ENCODE measurements at places on chromosomes 7 and 10.

GRCh38 chr7:71801976-71802375 is 610.2 kb downstream of the CALN1 start:
- no peak for DNase-seq

GRCh38 chr10:76523246-76523645 is 1091.8 kb downstream of the LRMDA start:
- no peak for DNase-seq

- DNase-seq: no peak
Measured at GRCh38 chr10:90937645-90938258, 16.9 kb upstream of the ANKRD1 start.

DNA sequence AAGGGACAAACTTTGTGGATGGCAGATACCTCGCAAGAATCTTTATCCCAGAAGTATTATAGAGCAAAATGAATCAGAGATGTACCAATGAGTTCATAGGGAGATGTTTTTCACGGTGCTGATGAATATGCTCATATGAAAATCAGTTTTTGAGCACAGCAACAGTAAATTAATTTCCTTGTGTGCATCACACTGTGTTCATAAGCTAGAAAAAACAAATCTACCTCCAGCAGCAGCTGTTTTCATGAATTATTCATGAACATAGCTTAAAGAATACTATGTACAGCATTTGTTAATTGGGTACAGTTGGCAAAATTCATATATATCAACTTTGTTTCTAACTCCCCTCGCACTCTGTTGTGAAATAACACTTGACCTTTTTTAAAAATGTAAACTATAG is 809.8 kb downstream of the GRM8 start:
- DNase-seq: no peak

- DNase-seq: no peak
Measured at GRCh38 chr10:103184615-103185014, 8.5 kb downstream of the NT5C2 start.

- no peak for DNase-seq
Measured at GRCh38 chr10:97128516-97129154, 57.1 kb downstream of the SLIT1 start.

DNA sequence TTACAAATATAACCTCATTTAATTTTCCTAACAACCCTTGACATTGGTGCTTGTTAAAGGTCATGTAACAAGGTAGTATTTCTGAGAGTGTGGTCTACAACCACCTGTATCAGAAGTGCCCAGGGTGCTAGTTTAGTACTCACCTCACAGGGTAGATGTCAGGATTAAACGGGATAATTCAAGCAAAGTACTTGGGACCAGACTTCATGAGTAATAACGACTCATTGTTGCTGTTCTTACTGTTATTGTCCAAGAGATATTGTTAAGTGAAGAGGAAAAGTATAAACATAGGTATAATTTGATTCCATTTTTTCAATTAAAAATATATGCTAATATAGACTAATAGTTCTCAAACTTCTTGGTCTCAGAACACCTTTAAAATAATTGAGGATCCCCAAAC is 179.3 kb downstream of the WNT2 start:
- no peak for DNase-seq

GRCh38 chr10:88048312-88048711 is 184.9 kb downstream of the PTEN start:
- no peak for DNase-seq

- no peak for DNase-seq
Measured at GRCh38 chr10:72688208-72688651, 3.7 kb upstream of the MCU start.

DNA sequence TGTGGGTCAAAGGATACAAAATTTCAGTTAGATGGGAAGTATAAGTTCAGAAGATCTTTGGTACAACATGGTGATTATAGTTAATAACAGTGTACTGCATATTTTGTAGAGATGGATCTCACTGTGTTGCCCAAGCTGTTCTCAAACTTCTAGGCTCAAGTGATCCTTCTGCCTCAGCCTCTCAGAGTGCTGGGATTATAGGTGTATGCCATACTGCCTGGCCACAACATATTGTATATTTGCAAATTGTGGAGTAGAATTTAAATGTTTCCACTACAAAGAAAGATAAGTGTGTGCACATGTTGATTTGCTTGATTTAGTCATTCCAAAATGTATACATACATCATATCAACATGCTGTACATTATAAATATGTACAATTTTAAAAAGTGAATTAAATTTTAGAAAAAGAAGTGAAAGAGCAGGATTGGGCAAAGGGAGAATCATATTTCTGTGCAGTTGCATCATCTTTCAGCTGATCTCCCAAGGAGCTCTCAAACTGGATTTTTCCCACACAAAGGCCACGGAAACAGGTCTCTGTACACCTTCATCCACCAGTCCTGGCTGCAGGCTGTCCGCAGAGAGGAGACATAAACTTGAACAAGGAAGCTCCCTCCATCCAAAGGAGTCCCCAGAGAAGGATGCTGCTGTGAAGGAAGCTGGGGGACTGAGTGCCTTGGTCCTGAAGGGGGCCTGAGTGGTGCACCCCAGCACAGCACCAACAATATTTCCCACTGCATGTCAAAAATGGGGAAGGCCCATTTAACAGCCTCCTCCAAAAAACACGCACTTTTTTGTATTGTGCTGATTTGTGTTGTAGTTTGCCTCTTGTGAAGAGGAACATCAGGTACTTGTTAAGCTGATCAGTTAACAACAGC is 217.1 kb upstream of the GHITM start:
- no peak for DNase-seq

- DNase-seq: no peak
Measured at GRCh38 chr10:8986975-8987374, 932.5 kb downstream of the GATA3 start.

- DNase-seq: no peak
Measured at GRCh38 chr10:23051855-23052331, 43.5 kb upstream of the MSRB2 start.

DNA sequence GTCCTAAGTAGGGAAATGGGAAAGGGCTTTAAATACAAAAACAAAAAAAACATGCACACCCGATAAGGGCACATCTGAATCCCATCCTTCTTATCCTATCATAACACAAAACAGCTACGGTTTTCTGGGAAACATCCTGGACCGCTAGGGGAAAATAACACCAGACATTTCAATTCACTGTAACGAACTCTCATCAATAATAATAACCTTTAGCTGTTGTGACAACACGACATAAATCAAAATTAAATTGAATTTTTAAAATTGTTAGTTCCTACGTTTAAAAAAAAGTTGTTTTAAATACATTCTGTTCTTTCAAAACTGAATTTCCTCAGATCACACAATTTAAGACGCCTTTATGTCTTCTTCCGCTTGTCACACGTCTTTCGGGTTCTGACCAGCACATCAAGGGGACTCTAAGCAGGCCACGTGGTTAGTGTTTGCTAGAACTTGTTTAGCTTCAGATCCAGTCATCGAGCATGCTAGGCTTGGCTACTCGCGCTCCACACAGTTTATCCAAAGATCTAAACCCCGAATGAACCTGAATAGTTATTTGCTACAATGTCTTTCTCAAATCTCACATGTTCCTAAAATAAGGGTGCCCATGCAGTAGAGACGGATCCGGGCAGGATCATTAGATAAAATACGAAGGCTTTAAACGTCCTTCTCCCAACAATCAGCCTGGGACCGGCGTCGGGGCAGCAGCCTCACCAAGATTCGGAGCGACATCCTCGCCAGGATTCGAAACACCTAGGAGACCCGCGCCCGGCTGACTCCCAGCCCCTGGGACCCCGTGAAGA is 839 bp downstream of the IKZF5 start:
- DNase-seq: no peak

- no peak for DNase-seq
Measured at GRCh38 chr7:134907639-134908038, 78.7 kb upstream of the AGBL3 start.

DNA sequence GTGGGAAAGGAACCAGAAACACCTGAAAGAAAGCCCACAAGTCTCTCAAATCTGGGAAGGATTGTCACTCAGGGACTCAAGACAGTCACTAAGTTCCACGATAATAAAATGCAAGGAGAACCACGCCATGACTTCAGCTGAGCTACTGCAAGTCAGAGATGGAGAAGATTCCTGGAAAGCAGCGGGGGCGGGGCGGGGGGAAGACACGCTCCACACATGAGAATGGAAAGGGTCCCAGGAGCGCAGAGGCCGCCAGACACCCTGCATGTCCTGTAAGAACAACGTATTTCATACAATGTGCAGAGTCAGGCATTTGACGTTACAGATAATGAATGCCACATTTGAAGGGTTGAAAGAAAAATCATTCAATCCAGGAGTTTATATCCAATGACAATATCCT is 448.1 kb downstream of the PTPRN2 start:
- no peak for DNase-seq

- DNase-seq: no peak
Measured at GRCh38 chr7:130274296-130274695, 7.6 kb downstream of the CPA2 start.

GRCh38 chr7:148218603-148219002 is 372.0 kb upstream of the C7orf33 start:
- DNase-seq: no peak

- no peak for DNase-seq
Measured at GRCh38 chr7:22672846-22673680, 53.9 kb upstream of the IL6 start.

- DNase-seq: peak; percentile 8
Measured at GRCh38 chr7:30276203-30276900, 8.0 kb upstream of the ZNRF2 start.

- no peak for DNase-seq
Measured at GRCh38 chr7:28986028-28986764, 28.1 kb upstream of the TRIL start.

GRCh38 chr7:150324373-150324961 is 1.1 kb upstream of the ACTR3C start:
- DNase-seq: no peak

GRCh38 chr10:93074147-93074596 is 479 bp downstream of the CYP26A1 start:
- DNase-seq: no peak

- no peak for DNase-seq
Measured at GRCh38 chr10:103452506-103453230, 498 bp upstream of the CALHM2 start.

DNA sequence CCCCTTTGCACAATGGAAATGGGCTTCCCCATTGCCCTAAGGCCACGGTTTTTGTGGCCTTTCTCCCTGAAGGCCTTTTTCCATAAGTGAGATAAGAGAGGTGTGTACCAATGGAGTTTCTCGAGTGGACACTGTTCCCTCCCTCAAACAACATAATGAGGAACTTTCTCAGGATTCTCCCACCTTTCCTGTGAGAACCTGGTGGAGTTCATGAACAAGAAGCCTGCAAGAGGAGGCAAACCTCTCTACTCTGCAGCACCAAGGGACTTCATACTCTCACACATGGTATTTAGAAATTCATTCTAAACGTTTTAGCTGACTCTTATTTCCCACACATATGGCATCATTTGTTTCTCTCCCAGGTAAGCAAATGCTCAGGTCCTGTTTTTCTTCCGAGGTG is 7.3 kb upstream of the RBM33 start:
- no peak for DNase-seq

GRCh38 chr10:120961795-120962755 is 110.9 kb downstream of the WDR11 start:
- DNase-seq: no peak

GRCh38 chr7:117478836-117479224 is 995 bp upstream of the CFTR start:
- no peak for DNase-seq

DNA sequence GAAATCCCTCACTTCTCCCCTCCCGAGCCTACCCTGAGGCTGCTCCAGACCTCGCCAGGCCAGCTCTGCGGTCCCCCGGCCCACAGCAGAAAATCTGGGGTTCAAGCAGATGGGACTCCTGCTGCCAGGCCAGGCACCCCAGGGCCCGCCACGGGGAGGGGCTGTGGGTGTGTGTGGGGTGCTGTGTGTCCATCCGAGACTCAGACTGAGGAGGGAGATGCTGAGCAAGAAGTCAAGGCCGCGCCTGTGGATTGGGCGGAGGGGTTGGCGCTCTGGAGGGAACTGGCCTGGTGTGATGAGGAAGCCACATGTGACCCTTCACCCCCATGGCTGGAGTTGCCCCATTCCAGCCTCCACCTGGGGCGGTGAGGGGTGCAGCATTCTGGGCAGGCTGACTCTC is 51.1 kb downstream of the YKT6 start:
- no peak for DNase-seq

- DNase-seq: no peak
Measured at GRCh38 chr10:29471544-29471859, 163.3 kb downstream of the SVIL start.

GRCh38 chr10:111481261-111481826 is 404.5 kb downstream of the ADRA2A start:
- no peak for DNase-seq

DNA sequence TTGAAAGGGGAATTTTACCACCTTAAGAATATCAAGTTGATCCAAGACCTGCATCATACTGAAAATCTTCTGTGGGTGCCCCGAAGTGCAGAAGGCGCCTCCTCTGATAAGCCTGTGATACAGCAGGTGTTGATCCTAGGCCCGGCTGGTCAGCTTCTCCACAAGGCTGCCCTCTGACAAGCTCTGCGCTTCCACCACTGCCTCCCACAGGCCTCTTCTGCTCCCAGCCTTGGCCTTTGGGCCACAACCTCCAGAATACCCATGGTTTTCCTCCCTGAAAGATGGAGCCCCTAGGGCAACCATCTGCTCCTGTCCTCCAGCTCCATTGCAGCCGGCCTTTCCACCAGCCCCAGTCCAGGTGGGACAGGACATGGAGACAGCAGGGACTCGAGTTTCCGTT is 5.6 kb upstream of the OGDHL start:
- DNase-seq: no peak

DNA sequence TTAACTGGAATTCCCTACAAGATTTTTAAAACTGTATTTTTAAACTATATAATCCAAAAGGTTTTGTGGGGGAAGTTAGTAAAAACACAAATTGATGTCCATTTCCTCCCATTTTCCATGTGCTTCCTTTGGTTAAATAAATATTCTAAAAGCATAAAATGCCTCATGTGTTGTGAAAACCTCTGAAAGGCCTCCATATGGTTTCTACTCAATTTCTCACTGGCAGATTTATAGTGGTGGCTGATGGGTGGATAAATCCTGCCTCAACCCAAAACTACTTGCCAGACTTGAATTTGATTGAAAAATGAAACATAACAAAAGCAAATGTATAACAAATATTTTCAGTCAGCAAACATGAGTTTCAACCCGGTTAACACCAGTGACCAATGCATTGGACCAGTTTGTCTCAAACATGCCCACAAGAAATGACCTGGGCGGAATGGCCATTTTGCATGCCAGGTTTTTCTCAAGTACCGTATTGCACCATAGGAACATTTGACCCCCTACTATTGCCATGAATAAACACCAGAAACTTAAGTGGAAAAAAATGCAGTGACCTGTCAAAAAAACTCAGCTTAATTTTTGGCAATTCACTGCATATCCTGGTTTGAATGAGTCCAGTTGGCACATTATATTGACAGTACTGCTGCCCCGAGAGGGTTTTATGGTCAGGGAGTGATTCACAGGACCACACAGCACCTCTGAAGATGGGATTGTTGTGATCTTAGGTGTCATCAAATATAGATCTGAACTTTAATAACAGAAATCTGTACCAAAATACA is 454.6 kb upstream of the ANKRD30A start:
- DNase-seq: no peak

Measured in stimulated activated CD8-positive, alpha-beta memory T cell treated with anti-CD3 and anti-CD28 coated beads, Interleukin-15, amount 100 ng/mL, for 4 hours (primary cell).